Vagina (tissue), 2 donors: ENCODE measurements at places on chromosomes 1 and 21. TPM values are rescaled to one million over a fixed set of nuclear protein-coding genes. Genes with fewer than 3 reads are reported as not detected.

GRCh38 chr1:116987256-116987555 is 14.4 kb upstream of the CD101 start:
- H3K27ac ChIP-seq, result no peak overlapping the region
- no peaks in the 10 kb centered on the region for H3K36me3 ChIP-seq
- no peaks in the 10 kb centered on the region for H3K27me3 ChIP-seq
- H3K4me1 ChIP-seq, result no peaks in the 10 kb centered on the region
- DNase-seq, result no peak

GRCh38 chr1:159872891-159873290 is 10.4 kb upstream of the VSIG8 start:
- H3K27me3 ChIP-seq, result no peaks in the 10 kb centered on the region
- no peak for DNase-seq
- no peaks in the 10 kb centered on the region for H3K36me3 ChIP-seq
- H3K4me1 ChIP-seq, result peaks cover 17% of the 10 kb centered on the region
- no peak overlapping the region for H3K27ac ChIP-seq
- H3K4me3 ChIP-seq, result no peak overlapping the region

GRCh38 chr21:35343046-35343819 is 294.1 kb upstream of the RUNX1 start:
- H3K4me3 ChIP-seq, result no peak overlapping the region
- no peaks in the 10 kb centered on the region for H3K4me1 ChIP-seq
- DNase-seq, result no peak
- no peaks in the 10 kb centered on the region for H3K36me3 ChIP-seq

- no peaks in the 10 kb centered on the region for H3K27me3 ChIP-seq
- no peak overlapping the region for H3K27ac ChIP-seq
- no peaks in the 10 kb centered on the region for H3K4me1 ChIP-seq
- DNase-seq, result no peak
- H3K36me3 ChIP-seq, result no peaks in the 10 kb centered on the region
- no peak overlapping the region for H3K4me3 ChIP-seq
Measured at GRCh38 chr1:17890056-17890814, 135.1 kb downstream of the ACTL8 start.

- H3K4me1 ChIP-seq, result peaks cover 44% of the 10 kb centered on the region
- DNase-seq, result no peak
- no peaks in the 10 kb centered on the region for H3K27me3 ChIP-seq
- no peaks in the 10 kb centered on the region for H3K36me3 ChIP-seq
- peak overlapping the region; percentile 99 for H3K4me3 ChIP-seq
- peak overlapping the region; percentile 97 for H3K27ac ChIP-seq
Measured at GRCh38 chr1:91884459-91885212, 1.3 kb downstream of the TGFBR3 start.

GRCh38 chr1:96979304-96980268 is 258.0 kb downstream of the PTBP2 start:
- H3K27me3 ChIP-seq, result no peaks in the 10 kb centered on the region
- H3K27ac ChIP-seq, result no peak overlapping the region
- no peak overlapping the region for H3K4me3 ChIP-seq
- H3K36me3 ChIP-seq, result no peaks in the 10 kb centered on the region

DNA sequence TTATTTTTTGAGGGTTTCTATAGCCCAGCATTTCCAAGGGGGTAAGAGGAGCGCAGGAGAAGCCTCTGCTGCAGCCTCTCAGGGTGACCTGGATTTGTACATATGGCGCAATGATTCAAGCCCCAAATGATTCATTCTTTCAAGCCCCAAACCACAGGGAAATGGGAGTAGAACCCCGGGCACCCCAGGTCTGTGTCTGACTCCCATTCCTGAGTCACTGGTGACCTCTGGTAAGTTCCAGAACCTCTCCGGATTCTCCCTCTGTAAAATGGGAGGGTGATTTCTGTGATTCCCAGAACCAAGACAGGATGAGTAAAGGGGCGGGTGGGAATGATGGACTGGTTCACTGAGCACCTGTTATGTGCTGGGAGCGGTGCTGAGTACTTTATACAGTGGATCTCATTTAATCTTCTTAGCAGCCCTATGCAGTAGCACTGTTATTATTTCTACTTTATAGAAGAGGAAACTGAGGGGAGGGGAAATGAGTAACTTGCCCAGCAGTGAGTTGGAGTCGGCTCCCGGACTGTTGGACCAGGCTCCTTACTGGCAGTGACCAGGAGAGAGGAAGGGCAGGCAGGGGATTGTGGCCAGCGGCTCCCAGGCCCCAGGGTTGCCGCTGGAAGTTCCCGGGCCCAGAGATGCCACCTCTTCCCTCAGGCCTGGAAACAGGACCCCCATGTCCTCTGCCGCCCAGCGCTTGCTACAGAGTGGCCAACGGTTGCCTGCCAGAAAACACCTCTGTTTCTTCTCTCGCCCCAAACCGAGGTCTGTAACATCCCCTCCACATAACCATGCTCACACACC is 20.3 kb upstream of the SLC26A9 start:
- H3K27ac ChIP-seq, result no peak overlapping the region
- DNase-seq, result no peak
- H3K27me3 ChIP-seq, result no peaks in the 10 kb centered on the region
- peaks cover 6% of the 10 kb centered on the region for H3K4me1 ChIP-seq
- no peak overlapping the region for H3K4me3 ChIP-seq

DNA sequence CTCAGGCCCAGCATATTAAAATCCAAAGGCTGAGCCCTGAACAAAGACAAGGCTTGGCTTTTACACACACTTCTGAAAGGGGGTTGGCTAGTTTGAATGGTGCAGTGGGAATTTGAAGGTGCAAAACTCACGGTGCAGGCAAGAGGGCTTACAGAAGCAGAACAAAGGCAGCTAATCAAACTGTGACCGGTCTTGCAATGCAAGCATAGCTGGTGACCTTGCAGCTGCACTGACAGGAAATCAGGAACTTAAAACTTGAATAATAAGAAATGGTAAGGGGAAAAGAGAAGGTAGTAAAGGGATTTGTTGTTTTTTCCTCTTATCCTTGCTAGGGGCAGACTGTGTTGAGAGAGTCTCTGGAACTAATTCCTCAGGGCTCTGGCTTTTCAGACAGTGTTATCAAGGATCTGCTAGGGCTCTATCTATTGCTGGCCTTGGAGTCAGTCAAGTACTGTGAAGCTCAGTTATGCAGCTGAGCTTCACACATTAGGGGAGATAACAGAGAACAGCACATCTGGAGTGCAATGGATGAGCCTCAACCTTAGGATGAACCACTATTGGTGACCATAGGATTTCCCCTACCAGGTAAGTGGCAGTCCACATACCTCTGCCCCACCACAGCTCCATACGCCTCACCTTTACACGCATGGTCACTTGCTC is 97.6 kb downstream of the PPIAL4G start:
- no peak for DNase-seq
- H3K27me3 ChIP-seq, result no peaks in the 10 kb centered on the region
- peaks cover 8% of the 10 kb centered on the region for H3K4me1 ChIP-seq
- H3K27ac ChIP-seq, result no peak overlapping the region
- H3K4me3 ChIP-seq, result no peak overlapping the region

DNA sequence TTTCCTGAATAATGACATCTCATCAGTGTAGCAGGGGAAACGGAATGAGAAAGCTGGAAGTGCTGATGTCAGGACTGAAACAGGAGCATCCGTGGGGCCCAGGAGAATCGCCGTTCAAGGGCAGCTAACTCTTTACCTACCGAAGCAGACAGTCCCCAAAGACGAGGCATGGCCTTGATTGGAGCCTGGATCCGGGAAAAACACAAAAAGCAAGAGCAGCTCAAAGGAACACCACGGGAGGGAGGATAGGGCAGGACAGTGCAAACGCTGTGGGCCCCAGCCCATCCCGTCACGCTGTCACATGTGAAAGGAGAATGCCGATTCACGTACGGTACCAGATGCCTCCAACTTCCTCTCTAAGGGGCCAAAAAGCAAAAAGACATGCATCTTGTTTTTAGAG is 34.9 kb downstream of the WNT9A start:
- peaks cover 20% of the 10 kb centered on the region for H3K4me1 ChIP-seq
- no peak for DNase-seq
- no peak overlapping the region for H3K27ac ChIP-seq
- H3K4me3 ChIP-seq, result no peak overlapping the region
- no peaks in the 10 kb centered on the region for H3K36me3 ChIP-seq

GRCh38 chr1:38500352-38500751 is 359.2 kb downstream of the RRAGC start:
- H3K36me3 ChIP-seq, result no peaks in the 10 kb centered on the region
- no peak overlapping the region for H3K27ac ChIP-seq
- DNase-seq, result no peak

- no peak for DNase-seq
- H3K36me3 ChIP-seq, result no peaks in the 10 kb centered on the region
- no peaks in the 10 kb centered on the region for H3K27me3 ChIP-seq
- H3K27ac ChIP-seq, result no peak overlapping the region
- H3K4me3 ChIP-seq, result no peak overlapping the region
- H3K4me1 ChIP-seq, result no peaks in the 10 kb centered on the region
Measured at GRCh38 chr21:30153697-30154340, 12.8 kb downstream of the CLDN17 start.

- DNase-seq, result no peak
- H3K4me3 ChIP-seq, result no peak overlapping the region
- H3K27ac ChIP-seq, result no peak overlapping the region
- no peaks in the 10 kb centered on the region for H3K27me3 ChIP-seq
- H3K4me1 ChIP-seq, result peaks cover 10% of the 10 kb centered on the region
Measured at GRCh38 chr1:117842408-117843170, 86.8 kb downstream of the GDAP2 start.

DNA sequence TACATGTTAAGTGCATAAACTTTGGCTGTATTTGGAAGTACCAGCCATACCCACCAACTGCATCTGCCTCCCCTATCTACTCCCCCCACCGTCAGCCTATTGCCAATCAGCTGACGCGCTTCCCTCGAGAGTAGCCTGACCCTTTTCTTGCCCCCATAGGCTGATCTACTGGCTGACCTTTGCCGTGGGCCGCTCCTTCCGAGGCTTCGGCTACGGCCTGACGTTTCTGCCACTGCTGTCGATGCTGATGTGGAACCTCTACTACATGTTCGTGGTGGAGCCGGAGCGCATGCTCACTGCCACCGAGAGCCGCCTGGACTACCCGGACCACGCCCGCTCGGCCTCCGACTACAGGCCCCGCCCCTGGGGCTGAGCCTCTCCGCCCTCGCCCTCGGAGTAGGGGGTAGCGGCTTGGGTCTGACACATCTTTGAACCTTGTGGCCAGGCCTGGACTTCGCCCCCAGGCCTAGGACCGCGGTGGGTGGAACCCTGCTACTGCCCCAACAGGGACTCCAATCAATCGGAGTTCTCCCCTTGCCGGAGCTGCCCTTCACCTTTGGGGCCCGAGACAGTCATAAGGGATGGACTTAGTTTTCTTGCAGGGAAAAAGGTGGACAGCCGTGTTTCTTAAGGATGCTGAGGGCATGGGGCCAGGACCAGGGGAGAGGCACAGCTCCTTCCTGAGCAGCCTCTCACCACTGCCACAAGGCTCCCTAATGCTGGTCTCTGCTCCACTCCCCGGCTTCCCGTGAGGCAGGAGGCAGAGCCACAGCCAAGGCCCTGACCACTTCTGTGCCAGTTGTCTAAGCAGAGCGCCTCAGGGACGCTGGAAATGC is 4.0 kb downstream of the GLMP start:
- H3K4me1 ChIP-seq, result peaks cover 44% of the 10 kb centered on the region
- H3K4me3 ChIP-seq, result peak overlapping the region; percentile 38
- DNase-seq, result no peak
- H3K27ac ChIP-seq, result peak overlapping the region; percentile 81
- peaks cover 12% of the 10 kb centered on the region for H3K36me3 ChIP-seq
- no peaks in the 10 kb centered on the region for H3K27me3 ChIP-seq

- no peak overlapping the region for H3K4me3 ChIP-seq
- no peak overlapping the region for H3K27ac ChIP-seq
- H3K36me3 ChIP-seq, result no peaks in the 10 kb centered on the region
Measured at GRCh38 chr1:218772575-218772974, 401.1 kb upstream of the LYPLAL1 start.

DNA sequence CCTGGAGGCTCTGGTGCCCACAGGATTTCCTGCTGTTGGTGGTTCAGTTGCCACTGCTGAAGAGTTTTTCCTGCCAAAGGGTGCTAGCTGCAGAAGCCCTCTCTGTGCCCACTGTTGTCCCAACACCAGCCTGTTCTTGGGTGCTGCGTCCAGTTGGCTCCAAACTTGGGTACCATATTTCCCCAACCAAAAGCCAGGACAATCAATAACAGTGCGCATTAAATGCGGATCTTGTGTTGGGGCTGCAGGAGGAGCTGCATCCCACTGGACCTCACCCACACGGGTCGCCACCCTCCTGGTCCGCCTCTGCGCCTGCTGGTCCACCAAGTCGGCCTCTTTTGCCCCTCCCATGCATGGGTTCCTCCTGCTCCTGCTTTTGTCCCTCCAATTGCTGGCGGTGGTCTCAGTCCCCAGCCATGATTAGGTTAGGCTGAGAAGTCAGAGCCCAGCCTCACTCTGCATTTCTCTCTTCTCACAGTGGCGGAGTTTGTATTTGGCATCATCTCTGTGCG is 9.8 kb downstream of the ABCG1 start:
- no peak overlapping the region for H3K4me3 ChIP-seq
- no peak for DNase-seq
- no peaks in the 10 kb centered on the region for H3K27me3 ChIP-seq
- no peaks in the 10 kb centered on the region for H3K36me3 ChIP-seq
- peaks cover 49% of the 10 kb centered on the region for H3K4me1 ChIP-seq
- H3K27ac ChIP-seq, result peak overlapping the region; percentile 36

DNA sequence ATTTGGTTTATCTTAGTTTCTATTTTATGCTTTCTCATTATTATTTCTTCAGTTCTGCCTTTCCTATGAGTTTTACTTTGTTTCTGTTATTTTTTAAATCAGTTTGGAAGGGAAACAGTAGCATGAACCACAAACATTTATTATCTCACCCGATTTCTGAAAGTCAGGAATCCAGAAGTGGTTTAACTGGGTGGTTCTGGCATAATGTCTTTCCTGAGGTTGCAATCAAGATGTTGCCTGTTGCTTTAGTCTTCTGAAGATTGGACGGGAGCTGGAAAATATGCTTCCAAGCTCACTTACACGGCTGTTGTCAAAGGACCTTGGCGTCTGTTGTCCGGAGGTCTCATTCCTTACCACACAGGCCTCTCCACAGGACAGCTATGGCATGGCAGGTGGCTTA is 50.4 kb downstream of the SNRPE start:
- no peak overlapping the region for H3K27ac ChIP-seq
- no peaks in the 10 kb centered on the region for H3K36me3 ChIP-seq

GRCh38 chr1:110525249-110525595 is 6.2 kb upstream of the KCNA10 start:
- H3K36me3 ChIP-seq, result no peaks in the 10 kb centered on the region
- no peak for DNase-seq
- no peak overlapping the region for H3K4me3 ChIP-seq
- H3K27ac ChIP-seq, result no peak overlapping the region
- no peaks in the 10 kb centered on the region for H3K27me3 ChIP-seq
- no peaks in the 10 kb centered on the region for H3K4me1 ChIP-seq

- DNase-seq, result no peak
- no peaks in the 10 kb centered on the region for H3K27me3 ChIP-seq
- no peak overlapping the region for H3K27ac ChIP-seq
Measured at GRCh38 chr1:236150311-236150955, 8.1 kb downstream of the GPR137B start.

- DNase-seq, result no peak
- H3K36me3 ChIP-seq, result no peaks in the 10 kb centered on the region
- no peak overlapping the region for H3K4me3 ChIP-seq
- H3K27ac ChIP-seq, result peak overlapping the region; percentile 94
- peaks cover 23% of the 10 kb centered on the region for H3K4me1 ChIP-seq
Measured at GRCh38 chr1:172137703-172138454, 282.6 kb upstream of the C1orf105 start.

HLX gene
- 7.4 TPM for total RNA-seq

RGS8 gene
- total RNA-seq, result not detected

UTS2 gene
- 5.4 TPM for total RNA-seq

CACNA1S gene
- not detected for total RNA-seq

CRP gene
- not detected for total RNA-seq

MAP3K21 gene
- 6.9 TPM for total RNA-seq

SIPA1L2 gene
- 48.9 TPM for total RNA-seq
